ENCODE measurements at places on chromosomes 7 and 10.

GRCh38 chr7:128240696-128241386 lies at the start of gene LEP:
LEP (plus strand) TSS chr7:128241278; CDS start chr7:128252019, 10,741 bp downstream.
- no peak for DNase-seq

DNA sequence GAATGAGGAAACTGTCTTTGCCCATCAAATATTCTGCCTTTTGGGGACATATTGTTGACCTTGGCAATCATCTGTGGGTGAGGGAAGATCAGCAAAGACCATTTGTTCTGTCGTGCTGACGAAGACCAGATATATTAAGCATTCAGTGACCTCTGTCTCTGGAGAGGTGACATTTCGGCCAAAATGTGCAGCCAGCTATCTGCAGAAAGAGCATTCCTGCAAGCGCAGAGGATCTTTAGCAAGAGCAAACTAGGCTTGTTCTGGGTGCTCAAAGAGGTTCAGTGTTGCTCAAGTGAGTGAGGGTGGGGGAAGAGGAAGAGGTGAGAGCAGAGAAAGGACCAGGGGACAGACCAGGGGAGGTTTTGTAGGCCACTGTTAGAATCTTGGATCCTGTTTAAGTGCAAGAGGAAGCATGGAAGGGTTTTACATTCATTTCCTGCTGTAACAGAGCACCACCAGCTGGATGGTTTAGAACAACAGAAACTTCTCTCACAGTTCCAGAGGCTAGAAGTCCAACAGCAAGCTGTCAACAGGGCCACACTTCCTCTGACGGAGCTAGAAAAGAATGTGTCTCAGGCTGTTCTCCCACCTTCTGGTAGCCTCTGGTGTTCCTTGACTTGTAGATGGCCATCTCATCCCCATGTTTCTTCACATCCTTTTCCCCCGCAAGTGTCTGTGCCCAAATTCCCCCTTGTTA lies 11.2 kb downstream of the C10orf120 start:
- DNase-seq = no peak

DNA sequence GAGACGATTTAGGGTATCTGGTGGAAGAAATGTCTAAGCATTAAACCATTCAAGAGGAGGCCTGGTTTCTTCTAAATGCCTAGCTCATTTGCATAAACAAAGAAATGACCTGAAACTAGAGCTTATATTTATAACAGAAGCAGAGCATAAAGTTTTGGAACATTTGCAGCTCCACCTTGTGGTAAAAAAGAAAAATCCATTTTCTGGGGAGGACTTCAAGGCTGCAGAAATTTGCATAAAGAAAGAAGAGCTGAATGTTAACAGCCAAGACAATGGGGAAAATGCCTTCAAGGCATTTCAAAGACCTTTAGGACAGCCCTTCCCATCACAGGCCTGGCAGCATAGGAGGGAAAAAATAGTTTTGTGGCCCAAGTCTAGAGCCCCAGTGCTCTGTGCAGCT lies 362.0 kb downstream of the ZNF248 start:
- DNase-seq = no peak

- no peak for DNase-seq
Measured at GRCh38 chr7:132255898-132256297, 320.4 kb downstream of the PLXNA4 start.

GRCh38 chr7:42174391-42174912 lies 62.6 kb downstream of the GLI3 start:
- no peak for DNase-seq

GRCh38 chr10:47030191-47030703 lies 119.0 kb downstream of the PTPN20 start:
- no peak for DNase-seq

DNA sequence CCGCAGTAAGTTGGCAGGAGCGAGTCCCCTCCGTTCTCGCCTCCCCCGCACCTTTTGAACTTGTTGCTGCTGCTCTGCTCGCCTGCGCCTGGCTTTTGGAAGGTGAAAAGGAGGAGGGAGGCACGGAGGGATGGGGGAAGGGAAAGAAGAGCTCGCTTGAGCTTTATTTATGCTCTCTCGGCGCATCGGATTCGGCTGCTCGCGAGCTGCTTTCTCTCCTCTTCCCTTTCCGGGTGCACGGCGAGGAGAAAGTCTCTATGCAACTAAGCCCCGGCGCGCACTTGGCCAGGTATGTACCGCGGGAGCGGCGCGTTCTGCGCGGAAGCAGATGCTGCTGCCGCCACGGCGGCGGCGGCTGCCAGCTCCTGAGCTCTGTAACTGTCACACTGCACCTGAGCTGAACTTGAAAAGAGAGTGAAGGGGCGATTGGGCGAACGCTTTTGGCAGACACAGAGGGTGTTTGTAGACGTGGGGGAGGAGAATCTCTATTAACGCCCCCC lies 551 bp downstream of the KCND2 start:
- no peak for DNase-seq

GRCh38 chr10:121340271-121340831 lies 257.9 kb downstream of the FGFR2 start:
- DNase-seq = no peak

DNA sequence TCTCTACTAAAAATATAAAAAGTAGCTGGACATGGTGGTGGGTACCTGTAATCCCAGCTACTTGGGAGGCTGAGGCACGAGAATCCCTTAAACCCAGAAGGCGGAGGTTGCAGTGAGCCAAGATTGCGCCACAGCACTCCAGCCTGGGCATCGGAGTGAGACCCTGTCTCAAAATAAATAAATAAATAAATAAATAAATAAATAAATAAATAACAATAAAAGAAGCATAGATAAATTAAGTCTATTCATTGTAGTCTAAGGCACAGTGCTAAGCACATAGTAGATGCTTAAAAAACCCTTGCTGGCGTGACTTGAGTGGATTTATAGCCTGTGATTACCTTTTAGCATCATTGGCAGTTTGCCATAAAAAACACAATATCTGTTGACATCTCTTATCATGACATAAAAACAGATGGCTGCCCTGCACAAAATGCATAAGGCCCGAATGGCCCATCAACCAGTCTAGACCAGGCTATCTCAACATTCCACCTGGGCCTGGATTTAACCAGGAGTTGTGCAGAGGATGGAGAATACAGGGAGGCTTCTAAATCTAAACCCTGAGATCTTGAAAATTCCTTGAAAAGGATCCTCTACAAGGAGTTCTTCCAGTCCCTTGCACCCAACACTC lies 94.9 kb downstream of the PRLHR start:
- DNase-seq = no peak

DNA sequence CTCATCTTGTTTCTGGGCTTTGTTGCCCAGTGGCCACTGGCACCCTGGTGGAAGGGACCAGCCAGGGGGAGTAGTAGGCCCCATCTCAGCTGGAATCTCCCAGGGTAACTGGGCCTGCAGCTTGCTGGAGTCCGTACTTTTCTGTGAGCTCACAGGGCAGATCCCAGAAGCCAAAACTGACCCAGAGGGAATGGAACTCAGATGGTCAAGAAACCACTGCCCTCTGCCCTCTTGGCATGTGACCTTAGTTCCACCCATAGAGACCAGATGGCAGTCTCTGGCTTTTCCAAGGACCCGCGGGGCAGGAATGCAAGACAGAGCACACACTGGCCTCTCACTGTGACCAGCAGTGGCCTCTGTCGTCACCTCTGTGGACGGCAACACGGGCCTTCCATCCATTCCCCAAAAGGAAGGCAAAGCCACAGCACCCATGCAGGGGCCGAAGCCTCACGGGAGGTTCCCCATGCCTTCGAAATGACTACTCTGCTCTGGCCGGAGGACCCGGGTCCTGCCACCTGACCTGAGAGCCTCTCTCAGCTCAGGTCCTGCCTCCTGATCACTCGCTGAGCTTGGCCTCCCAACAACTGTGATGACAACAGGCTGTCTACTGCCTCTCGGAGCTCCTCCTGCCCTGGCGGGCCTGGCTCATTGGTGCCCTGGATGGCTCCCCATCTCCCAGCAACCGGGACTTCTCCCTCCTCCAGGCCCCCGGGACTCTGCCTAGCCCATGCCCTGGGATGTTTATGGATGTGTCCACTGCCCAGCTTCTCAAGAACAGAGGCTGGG lies 29.9 kb downstream of the MYL10 start:
- DNase-seq = no peak

DNA sequence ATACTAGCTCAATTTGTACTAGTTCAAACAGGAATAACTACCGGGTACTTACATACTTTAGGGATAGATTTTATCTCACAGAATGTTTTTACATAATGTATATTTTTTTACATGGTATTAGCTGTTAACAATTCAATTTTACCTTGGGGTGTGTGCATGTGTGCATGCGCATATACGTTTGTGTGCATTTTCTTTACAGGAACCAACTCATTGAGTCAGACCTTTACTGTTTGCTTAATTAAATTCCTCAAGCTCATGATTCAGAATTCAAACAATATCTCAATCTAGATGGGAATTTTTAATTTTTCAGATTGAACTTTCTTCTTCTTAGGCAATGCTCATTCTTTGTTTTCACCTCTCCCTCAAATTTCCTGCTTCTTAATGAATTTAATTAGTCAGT lies 24.7 kb upstream of the WASL start:
- no peak for DNase-seq

DNA sequence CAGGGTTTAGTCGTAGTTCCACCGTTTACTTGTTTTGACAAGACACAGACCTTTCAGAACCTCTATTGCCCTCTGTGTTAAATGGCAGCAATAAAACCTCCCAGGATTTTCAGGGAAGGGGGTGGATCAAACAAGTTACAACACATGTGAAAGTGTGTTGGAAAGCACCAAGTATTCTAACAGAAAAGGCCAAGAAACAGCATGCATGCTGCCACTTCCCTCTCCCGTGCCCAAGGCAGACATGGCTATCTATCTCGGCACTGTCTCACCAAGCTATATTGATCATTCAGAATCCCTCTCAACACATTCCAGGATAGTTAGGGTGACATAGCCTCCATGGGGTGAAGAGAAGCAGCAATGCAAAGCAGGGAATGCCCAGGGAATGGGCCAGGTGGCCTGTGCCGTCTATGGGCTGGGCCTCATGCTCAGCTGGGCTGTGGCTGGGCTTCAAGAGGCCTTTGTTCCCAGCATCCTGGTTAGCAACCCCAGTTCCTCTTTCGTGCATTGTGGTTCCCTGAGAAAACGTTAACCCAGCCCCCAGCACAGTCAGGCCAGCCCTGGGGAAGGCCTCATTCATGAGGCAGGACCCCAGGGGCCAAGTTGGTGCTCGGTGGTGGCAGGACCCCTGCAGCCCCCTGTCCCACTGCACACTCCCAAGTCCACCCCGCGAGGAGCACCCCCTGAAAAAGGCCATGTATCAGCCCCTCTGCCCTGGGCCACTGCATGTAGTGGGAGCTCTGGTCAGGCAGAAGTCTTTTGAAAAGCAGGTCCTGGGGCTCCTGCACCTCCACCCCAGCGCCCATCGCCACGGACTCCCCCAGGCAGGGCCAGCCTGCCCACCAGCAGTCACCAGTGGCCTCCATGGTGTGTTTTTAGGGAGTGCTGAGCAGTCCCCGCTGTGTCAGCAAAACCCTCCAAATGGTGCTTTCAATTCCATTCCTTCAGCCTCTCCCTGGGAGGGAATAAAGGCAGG lies 25.5 kb downstream of the VSIR start:
- DNase-seq = no peak

- no peak for DNase-seq
Measured at GRCh38 chr10:43928425-43928968, 279.8 kb upstream of the ZNF32 start.

DNA sequence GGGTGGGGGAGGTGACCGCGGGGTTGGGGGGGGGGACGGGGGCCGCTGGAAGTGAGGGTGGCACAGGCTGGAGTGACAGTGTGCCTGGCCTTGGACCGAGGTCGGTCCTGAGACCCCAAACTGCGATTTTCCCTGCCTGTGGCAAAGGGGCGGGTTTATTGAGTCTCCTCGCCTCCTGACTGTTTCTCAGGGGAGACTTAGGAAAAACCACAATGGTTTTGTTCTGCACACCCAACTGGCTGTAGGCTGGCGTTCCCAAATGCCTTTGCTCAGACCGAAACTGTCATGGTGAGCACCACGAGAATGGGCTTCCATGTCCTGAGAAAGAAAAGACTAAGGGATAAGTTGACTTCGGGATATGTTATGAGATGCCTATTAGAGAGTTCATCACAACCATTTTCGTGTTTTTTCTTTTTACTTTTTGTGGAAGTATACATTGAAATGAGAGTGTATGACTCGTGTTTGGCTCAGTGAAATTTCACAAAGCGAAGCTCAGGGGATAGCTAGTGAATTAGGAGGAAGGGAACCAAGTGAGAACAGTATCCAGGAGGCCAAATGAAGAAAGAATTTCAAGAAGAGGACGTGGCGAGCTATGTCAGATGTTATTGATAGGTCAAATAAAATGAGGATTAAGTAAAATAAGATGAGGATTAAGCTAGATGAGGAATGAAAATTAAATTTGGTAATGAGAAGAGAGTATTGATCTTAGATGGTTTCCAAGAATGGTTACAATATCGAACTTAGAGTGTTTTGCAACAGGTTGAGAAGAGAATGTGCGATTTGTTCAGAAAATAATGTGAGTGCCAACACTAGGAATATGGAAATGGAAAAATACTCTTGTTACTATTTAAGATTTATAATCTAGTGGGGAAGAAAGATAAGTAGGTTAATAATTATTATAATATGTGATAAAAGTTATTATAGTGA lies 918 bp downstream of the NET1 start:
- DNase-seq = no peak

GRCh38 chr10:62638062-62638477 lies 166.4 kb upstream of the ADO start:
- no peak for DNase-seq
